Amygdala (tissue), 56 donors: ENCODE measurements at places on chromosomes 1 and 21.

DNA sequence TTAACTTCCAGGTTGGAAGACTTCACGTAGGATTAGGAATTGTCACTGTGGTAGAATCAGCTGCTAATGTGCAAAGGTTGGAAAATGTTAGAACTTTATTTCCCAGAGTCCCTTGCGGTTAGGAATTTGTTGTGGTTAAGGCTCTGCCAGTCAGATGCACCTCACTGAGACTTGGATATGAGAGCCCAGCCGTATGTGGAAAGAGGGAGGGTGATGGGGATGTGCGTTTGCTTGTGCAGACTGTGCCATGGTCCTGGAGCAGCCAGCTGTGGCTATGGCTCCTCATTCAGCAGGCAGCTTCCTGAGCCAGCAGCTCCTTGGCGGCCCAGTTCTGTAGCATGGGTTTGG, 12.5 kb downstream of the S100A10 start:
- DNase-seq, result no peak

GRCh38 chr21:39004634-39005501, 178.4 kb downstream of the PSMG1 start:
- DNase-seq, result peak; percentile 10

DNA sequence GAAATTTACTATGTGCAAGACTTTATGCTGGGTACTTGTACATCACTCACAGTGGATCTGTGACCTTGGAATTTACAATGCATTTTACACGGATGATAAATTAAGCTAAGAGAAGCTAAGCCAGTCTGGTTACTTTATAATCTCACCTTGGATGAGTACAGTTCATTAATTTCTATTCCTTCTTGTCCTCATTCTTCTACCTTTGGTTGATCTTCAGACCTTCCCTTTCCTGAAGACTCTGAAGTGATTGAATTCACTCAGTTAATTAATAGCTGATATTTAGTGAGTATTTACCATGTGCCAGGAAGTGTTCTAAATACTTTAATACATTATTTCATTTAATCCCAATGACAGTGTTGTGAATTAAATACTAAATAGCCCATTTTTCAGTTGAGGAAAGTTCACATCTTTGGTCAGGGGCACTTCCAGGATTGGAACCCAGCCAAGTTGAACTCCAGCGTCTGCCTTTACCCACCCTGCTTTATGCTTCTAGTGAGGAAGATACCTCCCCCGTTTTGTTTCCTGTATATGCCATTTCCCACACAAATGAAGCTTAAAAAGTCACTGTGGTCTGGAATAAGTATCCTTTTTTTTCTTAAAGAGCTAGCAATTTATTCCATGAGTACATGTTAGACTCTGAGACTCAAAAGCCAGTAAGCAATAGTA, 146.6 kb downstream of the TLR5 start:
- no peak for DNase-seq

GRCh38 chr1:184773762-184774320, 19.2 kb upstream of the EDEM3 start:
- DNase-seq, result no peak

DNA sequence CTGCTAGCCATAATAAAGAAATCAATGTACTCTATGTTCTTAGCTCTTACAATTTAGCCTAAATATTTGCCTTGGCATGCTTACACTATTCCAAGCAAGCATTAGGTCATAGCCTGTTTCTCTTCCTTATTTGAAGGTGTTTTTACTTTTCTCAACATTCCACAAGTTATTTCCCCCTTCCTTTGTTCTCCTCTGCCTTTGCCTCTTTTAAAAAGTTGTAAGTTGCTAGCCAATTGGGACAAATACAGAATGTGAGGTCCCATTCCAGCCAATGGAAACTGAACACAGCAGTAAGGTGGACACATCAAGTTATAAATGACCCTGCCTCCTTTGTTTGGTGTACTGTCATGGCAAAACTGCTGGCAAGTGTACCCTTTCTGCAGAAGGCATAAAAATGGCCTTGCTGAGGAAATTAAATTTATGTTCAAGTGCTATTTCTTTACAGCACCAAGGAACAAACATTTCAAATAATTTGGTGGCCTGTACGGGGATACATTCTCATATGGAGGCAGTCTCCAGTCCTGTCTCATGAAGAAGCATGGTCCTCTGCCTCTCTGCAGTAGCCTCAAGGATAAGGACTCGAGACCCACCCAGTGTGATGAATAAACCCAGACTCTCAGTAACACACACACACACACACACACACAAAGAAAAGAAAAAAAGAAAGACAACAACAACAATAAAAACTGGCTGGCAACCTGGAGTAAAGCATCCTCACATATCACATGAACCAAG, 28.8 kb upstream of the FMO1 start:
- DNase-seq, result no peak

DNA sequence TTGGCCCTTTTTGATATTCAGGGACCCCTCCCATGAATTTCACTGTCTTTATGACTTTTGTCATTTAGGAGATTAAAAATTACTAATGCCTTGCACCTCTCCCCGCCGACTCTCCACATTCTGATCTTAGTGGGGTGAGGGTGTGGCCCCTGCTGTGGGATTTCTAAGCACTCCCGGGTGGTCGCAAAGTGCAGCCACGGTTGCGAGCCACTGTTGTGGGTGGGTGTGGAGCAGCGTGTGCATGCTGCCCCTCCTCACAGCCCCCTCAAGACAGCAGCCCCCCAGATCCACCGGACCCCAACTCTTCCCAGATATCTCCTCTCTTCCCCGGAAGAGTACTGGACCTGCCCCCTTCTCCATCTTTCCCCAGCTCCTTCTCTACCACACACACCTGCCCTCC, 66.6 kb upstream of the EFHD2 start:
- DNase-seq, result no peak

- no peak for DNase-seq
Measured at GRCh38 chr1:115145226-115145625, 55.9 kb upstream of the TSPAN2 start.

DNA sequence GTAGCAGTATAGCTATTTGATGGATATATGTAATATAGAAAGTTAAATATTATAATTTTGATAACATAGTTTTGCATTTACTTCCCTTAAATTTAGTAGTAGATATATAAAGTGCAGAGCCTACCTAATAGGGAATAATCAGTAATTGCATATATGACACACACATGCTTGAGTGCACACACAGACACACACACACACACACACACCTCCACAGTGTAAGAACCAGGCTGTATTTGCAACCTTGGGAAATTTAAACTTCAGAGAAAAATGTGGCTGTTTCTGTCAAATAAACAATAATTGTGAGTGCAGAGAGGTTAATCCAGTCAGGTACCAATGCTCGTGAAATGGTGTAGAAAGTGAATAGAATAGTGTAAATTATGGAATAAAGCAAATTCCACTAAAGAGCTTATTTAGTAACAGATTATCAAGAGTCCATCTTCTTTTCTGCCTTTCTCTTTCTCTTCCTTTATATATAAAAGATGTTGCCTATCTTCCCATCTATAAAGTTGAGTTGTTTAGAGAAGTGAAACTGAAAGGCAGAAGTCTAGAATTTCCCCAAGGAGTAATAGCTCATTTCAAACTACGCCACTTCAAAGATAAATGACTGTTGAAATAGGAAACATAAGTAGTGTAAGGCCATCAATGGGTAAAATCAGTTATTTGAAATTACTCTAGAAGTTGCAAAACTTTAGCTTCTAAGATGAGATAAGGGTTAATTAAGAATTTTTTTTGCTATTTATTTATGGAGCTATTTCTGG, 273.7 kb downstream of the SRGAP2C start:
- no peak for DNase-seq

DNA sequence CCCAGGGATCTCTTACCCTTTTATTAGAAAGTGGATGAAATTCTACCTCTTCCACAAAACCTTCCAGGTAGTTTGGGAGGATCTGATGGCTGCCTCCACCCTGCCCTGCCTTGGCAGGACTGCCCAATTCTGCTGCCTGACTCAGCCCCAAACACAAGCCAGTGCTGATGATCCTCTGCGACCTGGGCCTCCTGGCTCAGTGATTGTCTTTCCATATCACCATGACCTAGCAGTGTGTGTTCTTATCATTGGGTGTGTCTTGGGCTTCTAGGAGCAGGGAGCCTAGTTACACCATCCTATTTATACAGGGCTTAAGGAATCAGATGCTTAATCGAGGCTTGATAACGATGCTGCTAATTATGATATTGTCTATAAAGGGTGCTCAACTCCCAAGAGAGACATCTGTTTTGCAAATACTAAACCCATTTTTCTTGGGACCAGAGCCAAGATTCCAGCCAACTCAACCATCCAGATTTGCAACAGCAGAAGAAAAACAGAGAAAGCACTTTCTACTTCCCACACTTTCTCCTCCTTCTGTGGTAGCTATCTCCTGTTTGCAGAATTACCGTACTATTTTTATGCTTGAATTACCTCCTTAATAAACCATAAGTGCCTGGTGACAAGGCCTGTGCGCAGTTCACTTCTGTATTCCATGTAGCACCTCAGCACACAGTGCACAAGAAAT, 36.5 kb upstream of the KIF21B start:
- no peak for DNase-seq

- no peak for DNase-seq
Measured at GRCh38 chr21:27078915-27079314, 112.0 kb upstream of the ADAMTS5 start.

DNA sequence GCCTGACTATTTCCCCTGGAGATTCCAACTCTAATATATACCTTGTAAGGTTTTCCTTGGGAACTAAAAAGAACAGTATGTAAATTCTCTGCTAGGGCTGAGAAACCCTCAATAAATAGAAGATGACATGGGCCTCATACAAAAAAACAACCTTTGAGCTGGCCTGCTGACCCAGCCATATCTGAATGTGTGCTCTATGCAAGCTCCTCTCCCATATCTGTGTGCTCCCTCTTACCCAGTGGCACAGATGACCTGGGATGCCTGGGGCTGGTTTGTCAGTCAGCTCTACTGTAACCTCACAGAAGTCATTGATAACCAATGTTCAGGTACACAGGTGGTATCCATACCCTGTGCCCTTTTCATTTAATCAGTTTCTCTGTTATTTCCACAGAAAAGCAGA, 329.2 kb downstream of the SEC16B start:
- no peak for DNase-seq

GRCh38 chr1:216722821-216723220, 408 bp downstream of the ESRRG start:
- no peak for DNase-seq

DNA sequence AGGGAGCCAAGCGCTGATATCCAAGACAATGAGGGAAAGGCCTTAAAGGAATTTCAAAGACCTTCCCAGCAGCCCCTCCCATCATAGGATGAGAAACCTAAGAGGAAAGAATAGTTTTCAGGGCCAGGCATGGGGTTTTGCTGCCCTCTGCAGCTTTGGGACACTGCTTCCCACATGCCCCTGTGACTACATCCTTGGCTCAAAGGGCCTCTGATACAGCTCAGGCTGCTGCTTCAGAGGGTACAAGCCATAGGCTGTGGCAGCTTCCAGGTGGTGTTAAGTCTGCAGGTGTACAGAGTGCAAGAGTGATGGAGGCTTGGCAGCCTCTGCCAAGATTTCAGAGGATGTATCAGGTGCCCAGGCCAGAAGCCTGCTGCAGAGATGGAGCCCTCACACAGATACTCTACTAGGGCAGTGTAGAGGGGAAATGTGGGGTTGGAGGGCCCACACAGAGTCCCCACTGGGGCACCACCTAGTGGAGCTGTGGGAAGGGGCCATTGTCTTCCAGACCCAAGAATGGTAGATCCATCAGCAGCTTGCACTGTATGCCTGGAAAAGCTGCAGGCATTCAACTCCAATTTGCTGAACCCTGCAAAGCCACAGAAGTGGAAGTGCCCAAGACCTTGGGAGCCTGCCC, 125.8 kb downstream of the SLC45A1 start:
- DNase-seq, result no peak
